Diencephalon (tissue), 1 donor: ENCODE measurements at places on chromosomes 1 and 21. TPM values are rescaled to one million over a fixed set of nuclear protein-coding genes. Genes with fewer than 3 reads are reported as not detected.

Gene OLIG2
- total RNA-seq: 51.4 TPM

Gene TMEM79
- total RNA-seq: 2.1 TPM

Gene SERPINC1
- total RNA-seq: not detected

Gene FCGR3B
- 1.6 TPM for total RNA-seq

Gene CD1B
- not detected for total RNA-seq

Gene HCRTR1
- total RNA-seq: 2.5 TPM

Gene COL9A2
- 7.2 TPM for total RNA-seq

Gene RHOC
- 79.4 TPM for total RNA-seq

Gene EDARADD
- 1.8 TPM for total RNA-seq

Gene CLCNKB
- 0.92 TPM for total RNA-seq

Gene NR1I3
- total RNA-seq: not detected

Gene RSRP1
- total RNA-seq: 63.4 TPM

Gene AMY1B
- not detected for total RNA-seq

Gene ADAMTS4
- 1.2 TPM for total RNA-seq

Gene ZNF683
- not detected for total RNA-seq

Gene SHISA4
- total RNA-seq: 48.0 TPM

Gene ARMH1
- 5.8 TPM for total RNA-seq

Gene RYR2
- total RNA-seq: 27.9 TPM

Gene FCRL3
- total RNA-seq: not detected

Gene VWA1
- total RNA-seq: 5.3 TPM

Gene FAM72A
- total RNA-seq: 3.0 TPM

Gene FMO5
- 1.4 TPM for total RNA-seq

Gene KHDRBS1
- 102 TPM for total RNA-seq

Gene S100A14
- total RNA-seq: not detected

Gene LORICRIN
- 0.69 TPM for total RNA-seq

Gene LDLRAD2
- total RNA-seq: 0.23 TPM

Gene SYT6
- 19.1 TPM for total RNA-seq

Gene DNASE2B
- 0.23 TPM for total RNA-seq

Gene CD244
- not detected for total RNA-seq

Gene AMY2B
- total RNA-seq: 79.4 TPM

Gene AMIGO1
- 16.6 TPM for total RNA-seq

Gene PRR9
- not detected for total RNA-seq

Gene CFHR1
- total RNA-seq: 2.5 TPM

Gene LDLRAD1
- not detected for total RNA-seq

Gene DARS2
- 19.8 TPM for total RNA-seq

Gene SPRR1B
- total RNA-seq: not detected

Gene RGS16
- total RNA-seq: 13.6 TPM

Gene DNAJC8
- total RNA-seq: 57.9 TPM

Gene GNAT2
- not detected for total RNA-seq

Gene NOS1AP
- total RNA-seq: 7.6 TPM

Gene IGSF9
- 3.9 TPM for total RNA-seq

Gene HES5
- total RNA-seq: 156 TPM

Gene RHBDL2
- total RNA-seq: 0.46 TPM

Gene PIAS3
- 11.5 TPM for total RNA-seq

Gene S100A11
- 5.1 TPM for total RNA-seq

Gene KIF26B
- total RNA-seq: 19.4 TPM

Gene OLFM3
- 75.4 TPM for total RNA-seq

Gene LCE1D
- total RNA-seq: not detected

Gene GIPC2
- 0.46 TPM for total RNA-seq

Gene PTAFR
- total RNA-seq: 3.5 TPM

Gene HPCAL4
- 195 TPM for total RNA-seq

Gene FAM151A
- total RNA-seq: not detected
